Glomerular endothelial cell (primary cell): ENCODE measurements at places on chromosomes 5 and 9.

- no peak for DNase-seq
These were observed 104.6 kb upstream of the LRRTM2 start for GRCh38 chr5:138979684-138980280.

DNA sequence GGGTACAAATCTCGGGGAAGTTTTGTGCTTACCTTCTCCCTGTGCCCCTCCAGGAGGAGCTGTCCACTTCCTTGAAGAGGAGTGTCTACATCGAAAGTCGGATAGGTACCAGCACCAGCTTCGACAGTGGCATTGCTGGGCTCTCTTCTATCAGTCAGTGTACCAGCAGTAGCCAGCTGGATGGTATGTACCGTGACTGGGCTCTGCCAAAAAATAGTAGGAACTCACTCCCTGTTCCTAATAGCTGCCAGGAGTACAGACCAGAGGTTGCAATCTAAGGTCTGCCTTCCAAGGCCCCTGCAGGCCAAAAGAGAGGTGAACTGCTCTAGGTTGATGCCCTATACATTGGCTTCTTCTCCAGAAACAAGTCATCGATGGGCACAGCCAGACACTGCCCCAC, 3.9 kb downstream of the KIF20A start:
- DNase-seq: no peak

DNA sequence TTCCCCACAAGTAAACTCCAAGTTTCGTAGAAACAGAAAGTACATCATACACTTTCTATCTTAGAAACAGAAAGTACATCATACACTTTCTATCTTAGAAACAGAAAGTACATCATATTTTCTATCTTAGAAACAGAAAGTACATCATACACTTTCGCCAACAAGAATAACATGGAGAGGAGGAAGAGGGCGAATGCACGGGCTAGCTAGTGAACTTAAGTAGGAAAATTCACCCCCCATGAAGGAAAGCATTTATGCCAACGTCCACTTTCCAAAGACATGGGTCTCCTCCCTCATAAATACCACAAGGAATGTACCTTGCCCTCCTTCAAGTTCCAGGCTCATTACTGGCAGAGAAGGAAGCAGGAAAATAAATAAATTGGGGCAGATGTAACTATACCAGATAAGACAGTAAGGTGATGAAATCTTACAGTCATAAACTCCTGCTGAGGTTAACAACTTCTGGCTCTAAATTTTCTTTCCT, 64.7 kb downstream of the FRMD3 start:
- no peak for DNase-seq

- DNase-seq: no peak
These were observed 13.1 kb downstream of the TRIO start for GRCh38 chr5:14156290-14156649.

GRCh38 chr9:33136721-33137670, 30.1 kb downstream of the B4GALT1 start:
- DNase-seq: no peak

DNA sequence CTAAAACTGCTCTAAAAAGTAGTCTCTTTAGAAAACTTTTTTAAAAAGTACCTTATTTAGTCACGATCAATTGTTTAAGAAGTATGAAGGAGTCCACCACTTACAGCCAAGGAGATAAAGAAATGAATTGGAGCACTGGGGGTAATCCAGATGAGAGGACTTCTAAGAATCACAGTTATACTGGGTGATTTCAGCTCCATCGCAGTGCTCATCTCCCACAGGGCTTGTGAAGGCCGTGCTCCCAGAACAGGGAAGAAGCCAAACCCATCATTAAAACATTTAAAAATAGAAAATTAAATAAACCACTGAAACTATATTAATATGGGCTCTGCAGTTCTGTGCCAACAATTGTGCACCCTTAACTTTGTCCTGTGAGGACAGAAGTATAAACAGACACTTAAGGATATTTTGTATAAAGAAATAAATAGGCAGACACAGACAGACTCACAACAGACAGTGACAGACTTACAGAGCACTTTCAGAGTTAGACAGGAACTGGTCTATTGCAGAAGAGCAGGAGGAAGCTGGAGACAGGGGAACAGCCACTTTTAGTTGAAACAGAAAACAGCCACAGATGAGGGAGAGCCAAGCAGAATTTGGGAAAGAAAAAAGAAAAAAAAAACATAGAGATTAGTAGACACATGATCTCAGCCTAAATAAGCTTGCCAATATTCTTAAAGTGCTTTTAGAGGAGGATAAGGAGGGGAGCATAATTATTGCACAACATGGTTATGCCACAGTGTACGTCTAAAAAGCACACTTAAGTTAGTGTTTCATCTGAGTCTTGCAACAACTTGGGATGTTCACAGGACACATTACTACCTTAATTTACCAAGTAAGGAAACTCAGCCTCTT, 81.8 kb downstream of the FBXO38 start:
- DNase-seq: no peak

- no peak for DNase-seq
These were observed 83.7 kb downstream of the SERINC5 start for GRCh38 chr5:80172067-80172695.

- DNase-seq: no peak
These were observed 51.4 kb downstream of the ALDH7A1 start for GRCh38 chr5:126543660-126544059.

DNA sequence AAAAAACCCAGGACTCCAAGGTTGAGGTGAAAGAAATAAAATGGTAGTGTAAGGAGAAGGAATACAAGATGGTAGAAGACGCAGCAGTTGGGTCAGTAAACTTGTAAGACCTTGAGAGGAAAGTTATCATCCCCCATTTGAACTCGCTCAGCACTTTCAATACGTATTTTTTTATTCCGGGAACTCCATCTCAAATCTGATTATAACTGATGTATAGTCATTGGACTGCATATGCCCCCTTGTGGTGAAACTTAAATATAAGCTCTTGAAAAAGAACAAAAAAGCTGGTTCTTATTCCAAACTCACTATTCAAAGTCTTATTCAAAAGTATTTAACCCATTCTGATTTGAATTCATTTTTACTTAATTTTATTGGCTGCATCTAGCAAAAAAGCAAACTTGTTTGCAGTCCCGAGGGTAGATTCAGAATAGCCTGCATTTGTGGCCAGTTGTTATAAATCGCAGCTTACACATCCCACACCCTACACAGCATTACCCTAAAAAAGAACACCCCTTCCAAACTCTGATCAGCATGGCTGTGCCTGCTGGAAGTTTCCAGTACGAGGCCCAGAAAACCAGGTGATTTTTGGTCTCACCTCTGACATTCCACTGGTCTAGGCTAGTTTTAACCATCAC, 118.0 kb downstream of the ESM1 start:
- DNase-seq: no peak

DNA sequence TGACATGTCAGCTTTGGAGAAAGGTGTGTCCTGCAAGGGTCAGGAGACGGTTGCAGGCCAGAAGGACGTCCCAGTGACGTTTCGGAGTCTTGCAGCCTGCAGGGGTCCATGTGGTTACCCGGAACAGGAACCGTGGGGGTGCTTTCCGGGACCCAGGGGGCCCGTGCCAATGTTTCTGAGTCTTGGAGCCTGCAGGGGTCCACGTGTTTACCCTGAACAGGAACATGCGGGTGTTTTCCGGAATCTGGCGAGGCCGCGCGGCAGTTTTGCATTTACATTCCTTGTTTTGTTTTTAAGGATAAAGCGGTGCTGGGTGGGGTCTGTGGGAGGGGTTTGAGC, 30.6 kb downstream of the NKD2 start:
- no peak for DNase-seq

DNA sequence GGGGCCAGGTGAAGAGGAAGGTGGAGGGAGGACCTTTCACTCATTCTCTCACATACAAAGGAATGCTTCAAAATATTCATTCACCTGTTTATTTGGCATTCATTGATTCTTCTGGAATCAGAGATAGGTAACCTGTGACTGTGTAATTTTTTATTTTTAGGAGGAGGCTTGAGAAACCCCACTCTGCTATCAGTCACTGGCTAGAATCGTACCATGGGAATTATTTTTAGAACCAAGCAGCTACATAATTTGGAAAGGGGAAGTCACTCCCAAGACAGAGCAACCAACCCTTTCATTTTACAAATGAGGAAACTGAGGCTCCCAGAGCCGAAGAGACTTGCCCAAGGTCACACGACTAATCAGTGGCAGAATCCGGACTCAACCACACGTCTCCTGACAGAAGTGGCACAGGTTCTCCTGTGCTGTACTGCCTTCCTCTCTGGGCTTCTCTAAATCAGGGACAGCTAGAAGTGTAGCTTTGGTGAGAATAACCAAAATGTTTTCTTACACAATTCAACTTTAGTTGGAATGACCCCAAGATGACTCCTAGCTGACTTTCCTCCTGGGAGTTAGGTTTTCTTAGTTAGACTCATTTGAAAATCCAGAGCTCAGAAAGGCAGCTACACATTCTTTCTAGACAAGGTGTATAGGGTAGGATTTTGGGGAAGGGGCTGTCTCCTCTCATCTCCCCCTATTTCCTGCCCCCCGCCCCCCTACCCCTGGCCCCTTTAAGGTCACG, 264.3 kb upstream of the PANK3 start:
- DNase-seq: no peak

DNA sequence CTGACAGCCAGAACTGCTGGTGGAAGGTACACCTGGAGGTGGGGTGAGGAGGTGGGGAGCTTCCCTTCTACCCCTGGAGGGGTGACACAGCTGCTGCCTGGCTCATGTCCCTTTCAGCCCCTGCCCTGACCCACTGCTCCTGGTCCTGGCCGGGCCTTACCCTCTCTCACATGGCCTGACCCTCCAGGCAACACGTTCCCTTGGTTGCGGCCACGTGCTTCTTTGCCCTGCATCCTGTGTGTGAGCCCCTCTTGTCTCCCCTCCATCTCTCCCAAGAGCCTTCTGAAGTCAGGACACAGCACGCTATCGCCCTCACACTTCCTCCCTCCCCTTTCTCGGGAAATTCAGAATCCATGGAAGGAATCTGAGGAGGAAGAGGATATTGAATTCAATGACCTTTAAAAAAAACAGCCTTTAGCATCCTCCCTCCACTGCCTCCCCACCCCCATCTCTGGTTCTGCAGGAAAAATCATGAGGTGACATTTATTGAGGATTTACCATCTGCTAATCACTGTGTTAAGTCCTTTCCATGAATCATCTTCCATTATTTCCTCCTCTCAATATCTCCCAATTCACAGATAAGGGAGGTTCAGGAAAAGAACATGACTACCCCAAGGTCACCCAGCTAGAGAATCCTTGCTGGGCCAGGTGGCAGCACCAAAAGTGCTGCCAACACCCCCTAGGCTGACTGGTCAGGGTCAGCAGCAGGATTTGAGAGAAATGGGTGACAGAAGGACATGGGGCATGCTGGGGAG, 8.3 kb downstream of the AQP3 start:
- DNase-seq: no peak

- DNase-seq: no peak
These were observed 2.5 kb upstream of the NKD2 start for GRCh38 chr5:1005904-1006655.

DNA sequence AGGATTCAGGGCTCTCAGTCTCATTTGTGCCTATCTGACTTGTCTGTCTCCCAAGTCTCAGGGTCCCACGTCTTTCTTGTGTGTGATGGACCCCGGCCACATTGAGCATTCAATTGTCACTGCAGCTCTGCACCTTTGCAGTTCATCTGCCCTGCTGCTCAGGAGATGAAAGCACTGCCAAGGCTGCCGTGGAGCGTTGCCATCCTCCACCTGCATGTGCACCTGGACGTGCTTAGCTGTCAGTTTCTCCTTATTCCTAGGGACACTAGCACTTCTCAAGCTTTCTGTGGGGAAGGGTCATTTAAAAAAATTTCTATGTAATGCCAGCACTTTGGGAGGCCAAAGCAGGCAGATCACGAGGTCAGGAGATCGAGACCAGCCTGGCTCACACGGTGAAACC, 22.8 kb upstream of the GFPT2 start:
- no peak for DNase-seq

GRCh38 chr9:120394058-120394669, 185.8 kb downstream of the CDK5RAP2 start:
- DNase-seq: no peak

- no peak for DNase-seq
These were observed 1.6 kb downstream of the STRBP start for GRCh38 chr9:123266655-123267399.

DNA sequence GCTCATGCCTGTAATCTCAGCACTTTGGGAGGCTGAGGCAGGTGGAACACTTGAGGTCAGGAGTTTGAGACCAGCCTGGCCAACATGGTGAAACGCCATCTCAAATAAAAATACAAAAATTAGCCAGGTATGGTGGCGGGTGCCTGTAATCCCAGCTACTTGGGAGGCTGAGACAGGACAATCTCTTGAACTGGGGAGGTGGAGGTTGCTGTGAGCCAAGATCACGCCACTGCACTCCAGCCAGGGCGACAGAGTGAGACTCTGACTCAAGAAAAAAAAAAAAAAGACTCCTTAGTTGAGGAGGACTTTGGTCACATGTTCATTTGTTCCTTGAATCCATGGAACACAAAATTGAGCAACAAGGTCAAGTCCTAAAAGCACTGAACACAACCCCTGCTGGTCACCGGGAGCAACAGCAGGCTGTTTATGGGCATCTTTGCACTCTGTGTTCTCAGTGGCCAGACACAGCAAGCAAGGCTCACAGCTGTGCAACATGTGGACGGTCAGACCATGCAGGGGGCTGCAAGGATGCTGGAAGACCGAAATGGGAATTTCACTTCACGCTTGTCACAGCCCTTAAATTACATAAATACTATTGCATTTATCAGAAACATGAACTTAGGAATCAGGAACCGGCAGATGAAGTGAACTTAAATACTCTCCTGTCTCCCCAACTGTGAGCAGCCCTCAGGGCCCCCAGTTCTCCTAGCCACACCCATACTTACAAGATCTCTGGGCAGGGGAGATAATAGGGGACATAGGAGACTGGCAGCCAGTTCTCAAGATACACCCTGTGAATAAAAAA, 2.8 kb downstream of the GBGT1 start:
- DNase-seq: no peak

DNA sequence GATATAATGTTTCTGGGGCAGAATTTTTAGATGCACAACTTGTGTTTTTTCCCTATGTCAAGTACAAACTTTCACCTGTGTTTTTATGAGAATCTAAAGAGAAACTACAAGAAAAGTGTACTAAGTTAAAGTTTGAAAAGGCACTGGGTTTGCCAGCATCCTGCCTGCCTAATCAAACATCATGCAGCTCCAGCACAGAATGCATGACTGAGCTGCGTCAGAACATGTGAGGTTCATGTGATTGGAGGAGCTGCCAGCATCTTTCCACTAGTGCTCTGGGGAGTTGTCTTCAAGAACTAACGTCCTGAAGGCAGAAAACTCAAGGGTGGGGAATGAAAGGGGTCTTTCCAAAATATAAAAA, 46.1 kb upstream of the RIC1 start:
- no peak for DNase-seq

- DNase-seq: no peak
These were observed 5.2 kb downstream of the SH2D3C start for GRCh38 chr9:127773272-127773671.

DNA sequence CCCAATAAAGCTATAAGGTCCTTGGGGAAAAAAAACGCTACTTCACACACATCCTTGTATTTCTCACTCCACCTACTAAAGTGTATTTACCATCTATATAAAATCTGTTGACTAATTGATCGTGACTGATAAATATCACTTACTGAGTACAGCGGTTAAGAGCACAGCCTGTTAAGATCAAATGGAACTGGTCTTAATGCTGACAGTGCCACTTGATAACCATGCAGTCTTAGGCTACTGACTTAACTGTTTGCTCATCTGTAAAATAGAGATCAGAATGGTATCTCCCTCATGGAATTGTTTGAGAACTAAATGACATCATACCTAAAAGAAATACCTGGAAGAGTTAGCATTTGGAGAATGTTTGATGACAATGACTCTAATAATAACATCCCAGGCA, 67.5 kb downstream of the ZFAND5 start:
- no peak for DNase-seq

GRCh38 chr9:73347720-73348119, 196.1 kb downstream of the ANXA1 start:
- DNase-seq: no peak
